CD8-positive, alpha-beta memory T cell (primary cell): ENCODE measurements at places on chromosomes 4 and X. TPM values are rescaled to one million over a fixed set of nuclear protein-coding genes. Genes with fewer than 3 reads are reported as not detected.

The CD38 gene
- 9.0 TPM for total RNA-seq

The SSX1 gene
- total RNA-seq = not detected

The NUDT9 gene
- total RNA-seq = 18.1 TPM

The IRF2 gene
- total RNA-seq = 44.3 TPM

DNA sequence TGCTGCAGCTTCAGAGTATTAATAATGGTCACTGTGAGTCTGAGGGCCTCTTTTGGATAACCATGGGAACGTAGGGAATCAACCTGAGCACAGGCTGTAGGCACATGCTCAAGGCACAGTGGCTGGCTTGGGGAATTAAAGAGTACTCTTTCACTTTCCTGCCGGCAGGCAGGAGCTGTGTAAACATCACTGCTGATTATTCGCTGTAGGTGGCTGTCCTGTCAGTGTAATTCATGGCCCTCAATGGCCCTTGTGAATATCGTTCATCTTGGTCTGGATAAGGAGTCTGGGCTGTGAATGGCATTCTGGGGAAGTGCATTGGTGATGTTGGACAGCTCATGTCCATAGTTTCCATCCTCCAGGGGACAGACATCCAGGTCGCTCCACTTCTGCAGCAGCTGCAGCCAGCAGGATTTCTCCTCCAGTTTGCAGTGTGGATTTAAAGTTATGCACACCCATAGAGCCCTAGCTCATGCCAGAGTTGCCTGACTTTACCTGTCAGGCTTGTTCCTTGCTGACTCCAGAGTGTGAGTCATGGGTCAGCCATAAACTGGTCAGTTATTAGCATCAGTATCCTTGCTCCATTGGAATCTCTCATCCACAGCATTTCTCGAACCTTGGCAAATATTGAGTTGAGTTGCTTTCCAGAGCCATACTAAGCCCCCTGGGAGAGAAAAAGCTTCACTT lies 43.0 kb downstream of the C4orf33 start:
- no peak overlapping the region for H3K4me3 ChIP-seq
- H3K4me1 ChIP-seq = no peaks in the 10 kb centered on the region
- no peaks in the 10 kb centered on the region for H3K27me3 ChIP-seq
- DNase-seq = no peak
- H3K27ac ChIP-seq = no peak overlapping the region

DNA sequence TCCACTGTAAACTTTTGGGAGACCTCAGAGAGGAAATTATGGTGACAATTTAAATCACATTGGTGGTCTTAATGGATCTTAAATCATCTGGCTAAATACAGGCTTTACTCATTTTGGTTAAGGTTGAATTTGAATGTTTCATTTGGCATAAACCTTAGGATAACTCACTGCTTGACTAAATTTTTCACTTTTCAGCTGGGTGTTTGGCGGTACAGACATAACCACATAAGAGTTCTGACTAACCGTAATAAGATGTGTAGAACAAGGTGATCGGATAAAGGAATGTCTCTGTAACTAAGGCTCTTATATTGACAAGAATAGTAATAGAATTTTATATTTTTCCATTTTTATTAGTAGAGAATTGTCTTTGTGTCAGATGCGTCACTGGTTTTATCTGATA lies 281.0 kb downstream of the BMPR1B start:
- no peaks in the 10 kb centered on the region for H3K4me1 ChIP-seq
- no peak overlapping the region for H3K27ac ChIP-seq
- no peaks in the 10 kb centered on the region for H3K27me3 ChIP-seq
- DNase-seq = no peak
- H3K36me3 ChIP-seq = no peaks in the 10 kb centered on the region

DNA sequence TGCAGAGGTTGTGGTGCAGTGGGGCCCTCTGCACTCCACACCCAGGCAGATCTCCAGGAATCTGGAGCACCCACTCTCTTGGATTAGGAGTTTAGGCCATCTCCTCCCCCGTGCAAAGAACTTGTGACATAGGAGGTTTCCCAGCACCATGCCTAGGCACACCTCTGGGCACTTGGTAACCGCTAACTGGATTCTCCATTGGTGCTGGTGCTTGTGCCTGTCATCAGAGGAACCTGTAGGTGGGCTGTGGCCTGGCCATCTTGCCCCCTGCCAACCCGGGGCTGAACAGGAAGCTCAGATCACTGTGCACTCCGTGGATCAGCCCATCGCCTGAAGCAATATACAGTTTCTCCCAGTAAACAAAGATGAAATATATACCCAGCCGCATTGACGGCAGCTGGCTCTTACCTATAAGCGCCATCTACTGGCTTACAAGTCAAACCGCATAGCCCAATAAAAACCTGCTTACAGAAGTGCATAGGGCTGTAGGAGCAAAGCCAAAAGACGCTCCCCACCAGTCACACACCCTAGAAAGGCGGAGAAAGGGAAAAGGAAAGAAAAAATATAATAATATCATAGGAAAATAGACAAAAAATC lies 19.1 kb upstream of the TEX13B start:
- H3K36me3 ChIP-seq = no peaks in the 10 kb centered on the region
- H3K27ac ChIP-seq = no peak overlapping the region
- no peaks in the 10 kb centered on the region for H3K27me3 ChIP-seq

DNA sequence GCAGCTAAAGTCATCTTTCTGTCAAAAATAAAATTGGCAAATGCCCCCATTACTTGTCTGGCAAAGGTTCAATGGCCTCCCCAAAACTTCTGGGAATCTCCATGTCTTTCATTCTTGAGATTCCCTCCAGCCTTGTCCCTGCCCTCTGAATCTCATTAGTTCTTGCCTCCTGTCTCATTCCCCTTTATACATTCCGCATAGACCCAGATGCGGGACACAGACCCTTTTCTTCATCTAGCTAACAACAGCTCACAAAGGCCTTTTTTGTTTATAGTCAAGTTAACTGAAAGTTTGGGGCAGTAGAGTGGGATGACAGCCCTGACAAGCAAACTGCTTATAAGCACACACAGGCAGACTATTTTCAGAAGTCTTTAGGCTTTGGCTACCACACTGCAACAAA lies 306.1 kb upstream of the FAM241A start:
- no peak overlapping the region for H3K4me3 ChIP-seq
- H3K27me3 ChIP-seq = no peaks in the 10 kb centered on the region
- no peaks in the 10 kb centered on the region for H3K4me1 ChIP-seq
- no peak overlapping the region for H3K27ac ChIP-seq

- no peak overlapping the region for H3K27ac ChIP-seq
- H3K36me3 ChIP-seq = no peaks in the 10 kb centered on the region
- no peak for DNase-seq
- H3K27me3 ChIP-seq = no peaks in the 10 kb centered on the region
Measured at GRCh38 chr4:124070688-124071484, 641.6 kb downstream of the ANKRD50 start.

DNA sequence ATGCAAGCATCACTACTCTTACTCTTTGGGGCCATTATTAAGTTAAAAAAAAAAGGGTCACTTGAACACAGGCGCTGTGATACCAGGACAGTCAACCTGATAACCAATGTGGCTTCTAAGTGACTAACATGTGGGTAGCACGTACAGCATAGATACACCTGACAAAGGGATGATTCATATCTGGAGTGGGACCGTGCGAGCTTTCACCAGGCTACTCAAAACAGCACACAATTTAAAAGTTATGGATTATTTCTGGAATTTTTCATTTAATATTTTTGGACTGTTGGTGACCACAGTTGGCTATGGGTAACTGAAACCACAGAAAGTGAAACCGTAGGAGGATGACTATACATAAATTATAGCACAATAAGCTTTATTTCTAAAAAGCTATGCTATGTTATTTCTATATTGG lies 113.8 kb upstream of the STIM2 start:
- H3K27me3 ChIP-seq = no peaks in the 10 kb centered on the region
- DNase-seq = no peak
- no peak overlapping the region for H3K27ac ChIP-seq
- no peaks in the 10 kb centered on the region for H3K4me1 ChIP-seq
- H3K36me3 ChIP-seq = no peaks in the 10 kb centered on the region

DNA sequence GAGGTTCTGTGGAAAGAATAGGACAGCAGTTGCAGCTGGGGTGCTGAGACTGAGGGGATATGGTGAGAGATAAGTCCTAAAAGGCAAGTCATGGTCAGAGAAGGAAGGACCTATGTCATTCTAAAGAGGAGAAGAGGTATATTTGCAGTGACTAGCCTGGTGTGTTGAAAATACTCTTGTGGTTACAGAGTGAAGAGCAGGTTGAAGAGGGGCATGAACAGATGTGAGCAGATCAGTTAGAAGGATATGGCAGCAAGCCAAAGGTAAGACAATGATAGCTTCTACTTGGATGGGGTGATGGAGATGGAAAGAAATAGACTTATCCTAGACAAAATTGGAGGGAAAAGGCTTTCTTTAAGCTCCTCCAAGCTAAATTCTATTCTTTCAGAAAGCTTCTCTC lies 469.8 kb upstream of the CPEB2 start:
- no peaks in the 10 kb centered on the region for H3K27me3 ChIP-seq
